ENCODE measurements at places on chromosomes 11 and 22.

GRCh38 chr11:1997755-1998154 lies at the start of gene H19:
TSS of gene H19 (minus strand) at chr11:1997842.
- no peak for DNase-seq

GRCh38 chr22:22076361-22076760 lies 93.8 kb upstream of the TOP3B start:
- no peak for DNase-seq

DNA sequence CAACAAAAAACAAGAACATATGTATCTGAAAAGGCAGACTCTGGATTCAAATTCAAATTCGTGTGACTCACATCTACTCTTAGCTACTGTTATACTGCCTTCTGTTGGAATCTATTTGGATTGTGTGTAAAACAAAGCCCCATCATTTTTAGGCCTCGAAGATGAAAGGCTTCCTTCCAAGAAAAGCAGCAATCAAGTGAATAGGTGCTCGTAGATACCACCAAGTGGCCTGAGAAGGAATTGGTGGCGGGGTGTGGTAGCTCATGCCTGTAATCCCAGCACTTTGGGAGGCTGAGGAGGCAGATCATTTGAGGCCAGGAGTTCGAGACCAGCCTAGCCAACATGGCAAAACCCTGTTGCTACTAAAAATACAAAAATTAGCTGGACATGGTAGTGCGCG lies 4.2 kb downstream of the GRAMD1B start:
- peak; percentile 22 for DNase-seq

DNA sequence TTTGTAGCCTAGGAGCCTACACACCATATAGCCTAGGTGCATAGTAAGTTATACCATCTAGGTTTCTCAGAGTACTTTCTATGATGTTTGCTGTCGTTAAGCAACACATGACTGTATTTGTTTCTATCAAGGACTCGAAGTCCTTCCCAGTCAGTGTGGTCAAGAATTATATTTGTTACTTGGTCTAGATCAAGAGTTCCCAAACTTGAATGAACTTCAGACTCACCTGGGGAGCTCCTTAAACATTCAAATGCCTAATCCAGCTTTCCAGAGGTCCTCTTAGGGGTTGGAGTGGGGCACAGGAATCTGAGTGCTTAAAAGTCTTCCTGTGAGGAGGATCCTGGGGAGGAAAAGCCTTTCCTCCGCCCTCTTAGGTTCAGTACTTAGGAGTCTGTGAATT lies 41.5 kb upstream of the PAMR1 start:
- no peak for DNase-seq

DNA sequence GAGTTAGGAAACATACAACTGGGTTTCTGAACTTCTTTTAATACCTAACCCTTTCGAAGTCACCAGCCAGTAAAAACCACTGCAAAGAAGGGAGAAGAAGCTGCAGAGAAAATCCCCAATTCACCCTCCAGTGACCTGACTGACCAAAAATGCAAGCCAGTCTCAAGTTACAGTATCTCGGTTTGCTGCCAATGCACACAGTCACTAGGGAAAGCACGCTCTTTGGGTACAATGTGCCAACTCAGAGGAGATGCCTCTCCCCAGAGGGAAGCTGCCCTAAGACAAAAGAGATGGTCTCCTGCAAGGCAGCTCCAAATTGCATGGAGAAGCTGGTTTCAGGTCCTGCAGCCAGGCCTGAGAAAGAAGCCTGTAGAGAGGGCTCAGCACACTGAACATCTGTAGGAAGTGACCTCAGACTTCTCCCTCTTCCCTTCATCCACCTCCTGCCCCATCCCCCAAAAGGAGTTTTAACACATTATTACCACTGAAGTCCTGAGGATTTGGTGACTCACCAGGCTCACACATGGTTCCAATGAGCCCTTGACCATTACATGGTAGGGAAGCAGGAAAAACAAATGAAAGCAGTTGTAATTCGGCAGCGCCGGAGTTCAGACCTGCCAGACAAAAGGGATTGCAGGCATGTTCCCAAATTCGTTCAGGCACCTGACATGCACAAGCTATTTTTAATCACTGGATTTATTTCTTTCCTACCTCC lies 90.1 kb downstream of the ETS1 start:
- DNase-seq, result no peak

- DNase-seq, result no peak
Observed at GRCh38 chr11:58888579-58888978, 44.1 kb upstream of the GLYATL2 start.

GRCh38 chr11:283405-284104 lies 5.3 kb downstream of the NLRP6 start:
- DNase-seq, result no peak

- DNase-seq, result peak; percentile 44
Observed at GRCh38 chr11:64234647-64235379, 429 bp downstream of the VEGFB start.

DNA sequence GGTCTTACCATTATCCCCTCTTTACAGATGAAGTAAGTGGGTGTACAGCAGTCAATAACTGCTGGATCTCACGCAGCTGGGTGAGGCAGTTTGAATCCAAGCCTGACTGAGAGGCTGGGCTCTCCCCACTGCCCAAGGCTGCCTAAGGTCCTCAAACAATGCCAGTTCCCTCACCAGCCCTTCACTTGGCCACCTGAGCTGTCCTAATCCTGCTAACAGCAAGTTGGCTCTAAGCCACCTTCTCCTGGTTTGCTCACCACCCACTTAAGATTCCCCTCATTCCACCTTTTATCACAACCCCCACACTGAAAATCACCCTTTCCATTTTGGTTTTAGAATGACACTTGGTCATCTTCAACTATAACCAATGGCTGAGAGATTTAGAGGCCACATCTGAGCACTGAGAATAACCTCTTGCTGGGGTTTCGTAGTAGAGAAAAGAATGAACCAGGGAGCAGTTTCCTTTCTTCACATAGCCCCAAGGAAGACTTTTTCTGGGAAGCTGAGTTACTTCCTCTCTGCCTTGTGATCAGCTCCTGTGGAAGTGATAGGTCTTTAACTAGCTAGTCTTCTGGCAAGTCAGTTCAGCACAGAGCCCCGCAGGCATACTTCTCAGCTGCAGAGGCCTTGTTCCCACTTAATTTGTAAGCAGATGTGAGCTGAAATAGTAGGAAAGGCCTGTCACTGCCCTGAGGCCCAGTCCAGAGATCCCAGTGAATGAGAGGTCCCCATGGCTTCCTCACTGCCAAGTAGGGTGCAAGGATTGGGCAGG lies 57.8 kb upstream of the TTC12 start:
- DNase-seq, result no peak

- no peak for DNase-seq
Observed at GRCh38 chr22:50298937-50299784, 8.3 kb downstream of the PLXNB2 start.

DNA sequence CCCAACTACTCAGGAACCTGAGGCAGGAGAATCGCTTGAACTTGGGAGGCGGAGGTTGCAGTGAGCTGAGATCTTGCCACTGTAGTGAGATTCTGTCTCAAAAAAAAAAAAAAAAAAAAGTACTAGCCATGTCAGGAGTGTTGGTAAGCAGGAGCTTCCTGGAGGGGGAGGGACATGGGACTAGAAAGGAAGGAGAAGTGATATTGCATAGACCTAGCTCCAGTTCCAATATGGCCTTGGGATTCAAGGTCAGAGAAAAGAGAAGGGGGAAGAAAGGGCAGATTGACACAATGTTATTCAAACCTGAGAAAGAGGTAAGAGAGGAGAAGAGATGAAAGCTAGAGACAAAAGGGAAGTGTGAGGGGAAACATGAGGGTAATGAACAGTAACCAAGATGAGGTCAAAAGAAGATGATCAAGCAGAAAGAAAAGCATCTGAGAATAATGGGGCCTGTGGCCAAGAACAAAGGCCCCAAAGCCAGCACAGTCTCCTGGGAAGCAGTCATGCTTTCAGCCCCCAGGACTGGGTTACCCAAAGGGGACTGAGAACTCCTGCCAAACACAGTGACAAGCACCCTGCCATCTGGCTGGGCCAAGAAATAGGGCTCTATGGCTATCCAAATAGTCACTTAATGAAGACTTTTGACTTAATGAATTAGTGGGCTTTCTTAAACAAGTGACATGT lies 51.7 kb upstream of the FTH1 start:
- DNase-seq, result no peak

DNA sequence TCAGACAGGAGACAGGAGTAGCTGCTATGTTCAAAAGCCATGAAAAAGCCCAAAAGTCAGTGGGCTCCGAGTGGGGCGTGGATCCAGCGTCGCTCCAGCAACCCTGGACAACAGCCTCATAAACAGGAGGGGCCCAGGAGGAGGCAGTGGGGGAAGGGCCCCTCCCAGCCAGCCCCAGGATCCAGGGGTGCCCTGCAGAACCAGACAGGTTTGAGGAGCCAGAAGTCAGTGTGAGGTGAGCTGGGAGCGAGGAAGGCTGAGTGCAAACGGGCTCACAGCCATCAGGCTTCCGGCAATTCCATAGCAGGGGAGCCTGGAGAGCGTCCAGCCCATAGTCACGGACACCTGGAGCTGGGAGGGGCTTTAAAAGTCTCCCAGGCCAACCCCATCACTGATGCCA lies 217.7 kb downstream of the MN1 start:
- DNase-seq, result no peak

DNA sequence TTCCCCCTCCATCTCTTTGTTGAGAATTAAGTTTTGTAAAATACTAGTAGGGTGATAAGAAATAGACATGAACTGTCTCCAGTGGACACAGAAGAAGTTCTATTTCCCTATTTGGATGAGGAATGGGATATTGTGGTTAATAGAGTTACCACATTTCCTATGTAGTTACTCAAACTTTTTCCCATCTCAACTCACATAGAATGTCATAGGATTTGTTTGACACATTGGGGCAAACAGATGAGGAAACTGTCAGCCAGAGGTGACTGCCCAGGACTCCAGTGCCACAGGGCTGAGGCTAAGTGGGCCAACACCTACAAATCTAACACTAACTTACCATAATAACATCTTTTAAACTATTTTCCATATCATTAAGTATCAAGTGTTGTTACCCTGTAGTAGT lies 58.3 kb downstream of the CCDC83 start:
- DNase-seq, result no peak

GRCh38 chr11:5252192-5252918 lies 2.2 kb downstream of the HBG2 start:
- DNase-seq, result peak; percentile 72

GRCh38 chr11:64890522-64890939 lies 12.1 kb upstream of the EHD1 start:
- DNase-seq, result no peak

GRCh38 chr11:15873501-15873900 lies 482.8 kb downstream of the SOX6 start:
- no peak for DNase-seq

DNA sequence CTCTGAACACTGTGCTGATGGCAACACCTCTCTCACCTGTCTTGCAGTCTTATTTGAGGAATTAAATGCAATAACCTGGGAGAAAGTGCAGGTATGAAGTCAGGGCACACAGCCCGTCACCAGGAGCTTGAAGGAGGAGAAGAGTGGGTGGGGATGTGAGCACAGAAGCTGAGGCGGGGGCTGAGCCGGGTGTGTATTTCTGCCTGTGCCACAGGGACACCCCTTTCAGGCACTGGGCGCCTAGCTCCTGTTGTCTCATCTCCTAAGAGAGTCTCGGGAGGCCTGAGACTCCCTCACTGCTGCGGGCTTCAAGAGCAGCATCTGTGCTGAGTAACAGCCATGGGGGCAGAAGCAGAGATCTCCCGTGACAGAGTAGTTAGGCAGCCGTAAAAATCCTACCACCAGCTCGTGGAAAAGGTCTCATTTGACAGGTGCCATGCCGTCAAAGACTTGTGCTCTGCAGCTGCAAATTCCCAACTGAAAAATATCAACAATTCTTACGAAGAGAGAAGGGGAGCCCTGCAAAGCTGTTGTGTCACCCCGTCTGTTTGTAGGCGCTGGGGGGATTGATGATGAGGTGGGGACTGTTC lies 26.8 kb downstream of the PARVB start:
- DNase-seq, result no peak

GRCh38 chr11:61112575-61112974 lies 10.3 kb downstream of the CD5 start:
- no peak for DNase-seq

DNA sequence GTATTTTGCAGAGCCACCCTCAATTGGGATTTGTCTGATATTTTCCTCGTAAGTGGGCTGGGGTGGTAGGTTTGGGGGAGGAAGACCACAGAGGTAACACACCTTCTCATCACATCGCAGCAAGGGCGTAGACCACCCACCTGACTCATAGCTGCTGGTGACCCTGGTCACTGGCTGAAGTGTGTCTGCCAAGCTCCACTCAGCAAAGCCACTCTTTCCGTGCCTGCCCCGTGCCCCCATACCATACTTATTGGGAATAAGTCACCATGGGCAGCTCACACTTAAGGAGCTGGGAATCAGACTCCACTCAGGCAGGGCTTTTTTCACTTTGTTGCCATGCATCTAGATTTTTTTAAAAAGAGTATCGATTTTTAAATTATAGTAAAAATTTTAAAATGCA lies 111.6 kb downstream of the PHF21B start:
- DNase-seq, result no peak

DNA sequence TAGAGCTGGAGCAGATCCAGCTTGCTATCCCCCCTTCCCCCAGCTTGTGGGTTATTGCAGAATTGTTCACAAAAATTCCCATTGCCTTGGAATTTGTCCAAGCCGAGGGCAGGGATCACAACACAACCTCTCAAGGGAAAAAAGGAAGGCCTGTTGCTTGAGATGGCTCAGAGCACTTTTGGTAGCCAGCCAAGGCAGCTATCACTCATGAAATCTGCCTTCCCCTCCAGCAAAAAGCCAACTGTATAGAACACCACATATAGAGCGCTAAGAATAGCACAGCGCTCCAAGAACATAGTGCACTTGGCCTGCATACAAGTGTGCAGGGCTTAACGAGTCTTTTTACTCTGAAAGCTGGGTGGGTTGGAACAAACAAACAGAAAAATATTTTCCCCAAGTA lies 46.2 kb downstream of the FAM83F start:
- DNase-seq, result peak; percentile 82

DNA sequence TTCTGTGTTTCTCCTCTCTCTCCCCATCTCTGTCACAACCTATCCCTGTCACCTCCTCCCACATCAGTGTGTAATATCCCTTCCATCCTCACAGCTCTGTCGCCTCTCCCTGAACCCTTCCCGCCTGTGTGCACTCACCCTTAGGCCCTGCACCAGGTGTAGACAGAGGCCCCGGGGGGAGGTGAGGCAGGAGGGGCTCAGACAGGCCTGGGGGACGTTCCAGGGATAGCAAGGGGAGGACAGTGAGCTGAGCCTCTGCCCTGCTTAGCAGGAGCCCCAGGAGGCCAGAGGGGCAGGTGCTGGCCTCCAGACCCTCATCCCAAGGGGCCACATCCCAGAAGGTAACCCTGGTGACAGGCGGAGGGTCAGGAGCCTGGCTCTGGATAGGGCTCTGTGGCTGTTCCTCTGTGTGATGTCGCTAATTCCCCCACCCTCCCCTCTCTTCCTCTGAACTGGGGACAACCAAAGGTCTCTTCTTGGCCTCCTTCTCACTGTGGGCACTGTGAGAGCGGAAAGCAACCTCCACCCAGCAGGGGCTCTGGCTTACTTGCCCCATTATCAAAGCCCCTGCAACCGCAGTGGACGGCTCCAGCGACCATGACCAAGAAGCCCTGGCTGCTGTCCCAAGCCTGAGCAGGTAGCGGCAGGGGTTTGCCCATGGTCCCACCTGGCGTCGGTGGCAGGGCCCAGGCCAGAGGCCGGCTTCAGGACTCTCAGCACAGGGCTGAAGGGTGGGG lies 35.7 kb downstream of the KCNJ4 start:
- no peak for DNase-seq
